LHCN-M2 (cell line): ENCODE measurements at places on chromosomes 7 and 10. TPM values are rescaled to one million over a fixed set of nuclear protein-coding genes. Genes with fewer than 3 reads are reported as not detected.

Gene OR2A5
- total RNA-seq, result not detected in 2 replicates

Gene LRRC4
- 0.38 and 0.98 TPM in 2 replicates for total RNA-seq

Gene CYP2E1
- 0.52 and 1.1 TPM in 2 replicates for total RNA-seq

- DNase-seq, result no peak
These were observed at the start of gene CYP26C1 for GRCh38 chr10:93059975-93060886. Gene CYP26C1 (plus strand): TSS chr10:93060798. CDS start chr10:93061264, 466 bp downstream.

DNA sequence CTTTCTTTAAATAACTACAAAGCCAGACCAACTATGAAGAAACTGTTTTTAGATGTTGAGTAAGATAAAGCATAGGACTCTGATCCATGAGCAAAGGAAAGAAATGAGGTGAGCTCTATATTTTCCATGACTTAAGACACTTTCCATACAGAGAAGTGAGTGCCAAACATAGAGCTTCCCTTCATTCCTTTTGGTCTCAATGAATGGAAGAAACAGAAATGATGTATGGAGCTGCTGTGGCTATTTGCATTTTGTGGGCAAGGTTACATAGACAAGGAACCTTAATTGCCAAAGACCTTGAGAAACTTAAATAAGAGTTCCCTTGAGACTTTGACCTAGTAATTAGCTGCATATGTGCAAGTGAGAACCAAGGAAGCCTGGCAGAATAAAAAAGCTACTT lies 1152.2 kb downstream of the XPNPEP1 start:
- no peak for DNase-seq

- no peak for DNase-seq
These were observed 39.4 kb upstream of the AGR3 start for GRCh38 chr7:16921151-16921550.

- DNase-seq, result no peak
These were observed 7.9 kb upstream of the IDI2 start for GRCh38 chr10:1033601-1034000.
